ENCODE measurements at places on chromosomes 7 and 10. TPM values are rescaled to one million over a fixed set of nuclear protein-coding genes. Genes with fewer than 3 reads are reported as not detected.

Gene RADIL
- total RNA-seq = 2.0 TPM

Gene PNLIPRP1
- not detected for total RNA-seq

Gene CEP41
- 29.3 TPM for total RNA-seq

Gene TEX47
- total RNA-seq = not detected

Gene TMEM184A
- 8.6 TPM for total RNA-seq

Gene TAF5
- 7.7 TPM for total RNA-seq

Gene PIP
- total RNA-seq = not detected

Gene WNT2
- total RNA-seq = 0.33 TPM

Gene EBF3
- total RNA-seq = 0.38 TPM

Gene GIMAP4
- not detected for total RNA-seq

Gene CPXM2
- 0.18 TPM for total RNA-seq

- peaks cover 3% of the 10 kb centered on the region for H3K36me3 ChIP-seq
- DNase-seq = no peak
- H3K27ac ChIP-seq = no peak overlapping the region
Observed at GRCh38 chr10:101841826-101842225, 1.8 kb downstream of the KCNIP2 start.

DNA sequence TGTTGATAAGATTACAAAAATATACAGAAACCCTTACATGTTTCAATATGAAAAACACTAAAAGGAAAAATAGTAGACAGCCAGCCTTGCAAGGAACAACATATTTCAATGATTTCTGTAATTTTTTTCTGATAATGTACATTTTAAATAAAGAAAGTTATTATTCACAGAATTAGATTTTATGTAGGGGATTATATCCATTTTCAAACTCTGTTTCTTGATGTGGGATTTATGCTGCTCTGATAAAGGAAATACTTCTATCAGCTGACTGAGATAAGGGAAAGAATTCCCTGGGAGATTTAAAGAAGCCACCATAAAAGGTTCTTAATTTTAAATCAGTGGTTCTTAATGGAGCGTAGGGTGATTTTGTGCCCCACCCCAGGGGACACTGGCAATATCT is 180.4 kb downstream of the ADAM12 start:
- no peak for DNase-seq
- no peaks in the 10 kb centered on the region for H3K36me3 ChIP-seq
- H3K27ac ChIP-seq = no peak overlapping the region
- H3K4me3 ChIP-seq = no peak overlapping the region
- peaks cover 17% of the 10 kb centered on the region for H3K27me3 ChIP-seq

GRCh38 chr10:72274213-72274729 is 547 bp downstream of the DDIT4 start:
- no peaks in the 10 kb centered on the region for H3K27me3 ChIP-seq
- H3K4me1 ChIP-seq = peaks cover 34% of the 10 kb centered on the region
- peak overlapping the region; percentile 96 for H3K27ac ChIP-seq
- peak overlapping the region; percentile 85 for H3K4me3 ChIP-seq
- peak; percentile 26 for DNase-seq

GRCh38 chr10:92208736-92209135 is 82.1 kb downstream of the CPEB3 start:
- no peaks in the 10 kb centered on the region for H3K36me3 ChIP-seq
- H3K27me3 ChIP-seq = no peaks in the 10 kb centered on the region
- no peak for DNase-seq

DNA sequence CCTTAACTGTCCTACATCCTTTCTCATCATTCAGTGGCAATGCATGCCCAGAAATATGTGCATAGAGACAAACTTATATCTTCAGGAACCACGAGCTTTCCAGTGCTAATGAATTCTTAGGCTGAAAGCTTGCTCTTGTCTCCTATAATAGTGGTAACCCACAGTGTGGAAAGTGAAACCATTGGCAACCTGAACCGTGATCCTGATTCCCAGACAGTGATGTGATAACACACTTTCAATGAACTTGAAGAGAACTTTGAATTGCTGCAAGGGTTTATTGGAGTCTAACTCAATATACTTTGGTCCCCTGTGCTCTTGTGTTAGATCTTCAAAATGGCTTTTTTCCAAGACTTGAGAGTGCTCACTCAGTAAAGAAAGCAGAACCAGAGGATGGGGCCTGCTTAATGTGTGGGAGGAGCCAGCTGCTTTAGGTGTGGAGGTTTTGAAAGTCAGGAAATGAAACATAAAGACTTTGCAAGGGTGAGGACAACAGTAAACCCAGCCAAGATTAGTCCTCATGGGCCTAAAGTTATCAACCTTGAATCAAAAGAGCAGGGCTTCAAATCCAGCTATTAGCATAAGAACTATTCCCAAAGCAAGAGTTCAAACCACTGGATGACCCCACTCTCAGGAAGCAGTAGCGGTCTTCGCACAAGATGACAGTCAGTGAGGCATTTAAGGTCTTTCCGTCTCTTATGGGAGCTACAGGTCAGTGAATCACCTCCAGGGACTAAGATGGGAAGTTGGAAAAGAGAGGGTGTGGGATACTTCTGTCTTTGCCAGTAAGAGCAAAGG is 332.4 kb upstream of the NRP1 start:
- peaks cover 7% of the 10 kb centered on the region for H3K27me3 ChIP-seq
- H3K27ac ChIP-seq = no peak overlapping the region
- H3K36me3 ChIP-seq = peaks cover 1% of the 10 kb centered on the region
- no peak for DNase-seq
- H3K4me1 ChIP-seq = no peaks in the 10 kb centered on the region
- H3K4me3 ChIP-seq = no peak overlapping the region

DNA sequence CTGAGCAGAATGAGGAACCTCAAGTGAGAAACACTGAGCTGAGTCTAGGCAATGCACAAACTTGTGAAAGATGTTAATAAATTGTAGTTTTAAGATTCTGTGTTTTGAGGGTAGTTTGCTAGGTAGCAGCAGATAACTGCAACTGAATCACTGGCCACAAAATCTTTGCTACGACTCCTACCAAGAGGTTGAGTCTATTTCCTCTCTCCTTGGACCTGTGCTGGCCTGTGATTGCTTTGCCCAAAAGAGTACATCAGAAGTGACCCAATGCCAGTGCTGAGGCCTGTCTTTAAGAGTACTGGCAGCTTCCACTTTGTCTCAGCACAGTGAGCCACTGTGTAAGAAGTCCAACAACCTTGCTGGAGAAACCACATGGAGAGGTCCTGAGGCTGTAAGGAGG is 11.9 kb upstream of the TSPAN13 start:
- no peak for DNase-seq
- no peaks in the 10 kb centered on the region for H3K36me3 ChIP-seq
- peaks cover 9% of the 10 kb centered on the region for H3K4me1 ChIP-seq
- H3K27ac ChIP-seq = no peak overlapping the region
- no peak overlapping the region for H3K4me3 ChIP-seq

DNA sequence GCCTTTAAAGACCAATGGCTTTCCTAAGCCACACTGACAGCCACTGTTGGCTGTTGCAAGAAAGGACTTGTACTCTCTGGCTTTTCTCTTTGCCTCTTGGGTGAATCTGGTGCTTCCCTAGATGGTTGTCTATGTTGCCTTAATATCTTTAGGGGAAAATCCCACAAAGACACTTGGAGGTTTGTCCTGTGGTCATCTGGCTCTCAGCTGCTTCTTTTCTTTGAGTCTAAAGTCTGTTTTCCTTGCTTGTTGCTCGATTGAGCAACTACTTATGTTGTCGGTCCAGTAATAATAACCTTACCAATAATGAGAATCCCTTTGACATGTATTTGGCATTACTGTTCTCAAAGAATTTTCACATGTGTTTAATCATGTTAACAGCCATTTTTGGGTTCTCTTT is 537.6 kb downstream of the LRMDA start:
- no peak for DNase-seq
- H3K4me1 ChIP-seq = peaks cover 13% of the 10 kb centered on the region
- H3K4me3 ChIP-seq = no peak overlapping the region
- H3K27ac ChIP-seq = no peak overlapping the region

DNA sequence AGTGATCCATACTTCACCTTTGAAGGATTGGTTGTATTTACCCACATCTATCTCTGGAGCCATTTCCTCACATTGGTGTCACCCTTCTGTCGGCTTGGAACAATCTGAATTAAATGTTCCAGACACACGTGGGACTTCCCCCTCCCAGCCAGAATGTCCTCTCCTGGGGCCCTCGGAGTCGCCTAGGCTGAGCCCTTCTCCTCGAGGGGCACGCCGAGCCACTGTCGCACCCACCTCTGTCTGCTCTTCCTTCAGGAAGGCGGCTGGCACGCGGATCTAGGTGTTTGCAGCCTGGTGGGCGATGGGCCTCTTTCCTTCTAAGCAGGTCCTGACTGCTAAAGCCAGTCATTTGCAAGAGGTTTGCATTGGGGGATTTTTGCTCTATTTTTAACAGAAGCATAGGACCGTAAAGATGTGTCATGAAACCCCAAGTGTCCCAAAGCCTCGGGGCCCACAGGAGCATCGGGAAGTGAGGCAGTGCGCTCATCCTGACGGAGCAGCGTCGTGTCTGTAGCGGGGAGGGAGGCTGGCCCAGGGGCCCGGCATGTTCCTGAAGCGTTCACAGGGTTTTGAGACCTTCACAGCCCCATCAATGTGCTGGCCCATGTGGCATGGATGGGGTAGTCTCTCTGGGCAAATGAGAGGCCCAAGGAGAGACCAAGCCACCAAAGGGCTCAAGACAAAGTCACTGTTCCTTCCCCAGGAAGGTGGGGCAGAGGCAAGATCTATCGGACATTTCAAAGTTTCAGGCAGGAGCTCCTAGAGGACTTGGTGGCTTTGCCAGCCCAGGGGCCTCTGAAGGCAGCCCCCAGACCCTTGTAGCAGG is 86.7 kb downstream of the RGS10 start:
- H3K27me3 ChIP-seq = no peaks in the 10 kb centered on the region
- no peak for DNase-seq
- H3K4me3 ChIP-seq = no peak overlapping the region
- H3K27ac ChIP-seq = no peak overlapping the region
- H3K4me1 ChIP-seq = no peaks in the 10 kb centered on the region

DNA sequence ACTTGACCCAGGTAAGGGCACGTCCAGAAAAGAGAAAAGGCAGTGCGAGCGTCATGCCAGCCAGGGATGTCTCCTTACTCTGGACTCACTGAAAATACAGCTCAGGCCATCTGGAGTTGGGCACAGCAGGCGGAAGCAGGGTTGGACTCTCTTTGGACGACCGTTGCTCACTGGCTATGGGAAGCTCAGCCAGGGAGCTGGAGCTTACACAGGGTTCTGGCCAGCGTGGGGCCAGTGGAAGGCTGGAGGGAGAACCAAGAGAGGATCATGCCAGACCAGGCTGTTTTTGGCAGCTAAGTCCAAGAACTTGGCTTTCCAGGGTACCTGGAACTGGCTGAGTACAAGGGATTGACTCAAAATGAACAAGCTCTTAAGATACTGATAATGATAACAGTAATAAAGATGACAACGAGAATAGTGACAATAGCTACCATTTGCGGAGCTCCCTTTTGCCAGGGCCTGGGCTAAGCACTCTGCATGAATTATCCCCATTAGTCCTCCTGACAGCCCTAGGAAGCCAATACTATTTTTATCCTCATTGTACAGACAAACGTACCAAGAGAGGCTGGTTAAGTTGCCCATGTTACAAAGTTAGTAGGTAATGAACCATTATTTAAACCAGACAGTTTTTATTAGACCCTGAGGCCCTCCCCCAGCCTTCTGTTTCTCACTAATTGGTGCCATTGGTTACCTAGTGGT is 177.6 kb downstream of the PTPN20 start:
- no peak for DNase-seq
- no peak overlapping the region for H3K4me3 ChIP-seq
- no peaks in the 10 kb centered on the region for H3K4me1 ChIP-seq
- peaks cover 36% of the 10 kb centered on the region for H3K27me3 ChIP-seq
- H3K27ac ChIP-seq = no peak overlapping the region

DNA sequence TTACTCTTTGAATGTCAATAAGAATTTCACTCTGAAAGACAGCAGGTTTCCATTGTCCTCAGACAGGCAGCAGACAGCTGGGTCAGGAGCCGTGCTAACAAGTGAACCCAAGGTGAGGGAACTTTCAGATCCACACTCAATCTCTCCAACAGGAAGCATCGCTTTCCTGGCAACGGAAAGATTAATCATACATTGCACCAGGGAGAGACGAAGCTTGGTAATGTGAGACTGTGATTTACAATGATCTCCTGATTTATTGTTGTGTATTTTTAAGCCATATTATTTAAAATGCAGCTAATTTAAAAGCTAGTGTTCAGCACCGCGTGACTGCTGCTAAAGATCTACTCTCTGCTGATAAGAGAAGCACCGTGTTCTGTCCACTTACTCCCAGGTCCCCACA is 17.5 kb upstream of the NOM1 start:
- H3K27ac ChIP-seq = peak overlapping the region; percentile 67
- no peak overlapping the region for H3K4me3 ChIP-seq
- H3K36me3 ChIP-seq = no peaks in the 10 kb centered on the region
- H3K4me1 ChIP-seq = peaks cover 13% of the 10 kb centered on the region

- peaks cover 45% of the 10 kb centered on the region for H3K4me1 ChIP-seq
- H3K27ac ChIP-seq = peak overlapping the region; percentile 30
- no peaks in the 10 kb centered on the region for H3K27me3 ChIP-seq
- peaks cover 12% of the 10 kb centered on the region for H3K36me3 ChIP-seq
Observed at GRCh38 chr10:125048094-125048864, 106.4 kb downstream of the ZRANB1 start.

DNA sequence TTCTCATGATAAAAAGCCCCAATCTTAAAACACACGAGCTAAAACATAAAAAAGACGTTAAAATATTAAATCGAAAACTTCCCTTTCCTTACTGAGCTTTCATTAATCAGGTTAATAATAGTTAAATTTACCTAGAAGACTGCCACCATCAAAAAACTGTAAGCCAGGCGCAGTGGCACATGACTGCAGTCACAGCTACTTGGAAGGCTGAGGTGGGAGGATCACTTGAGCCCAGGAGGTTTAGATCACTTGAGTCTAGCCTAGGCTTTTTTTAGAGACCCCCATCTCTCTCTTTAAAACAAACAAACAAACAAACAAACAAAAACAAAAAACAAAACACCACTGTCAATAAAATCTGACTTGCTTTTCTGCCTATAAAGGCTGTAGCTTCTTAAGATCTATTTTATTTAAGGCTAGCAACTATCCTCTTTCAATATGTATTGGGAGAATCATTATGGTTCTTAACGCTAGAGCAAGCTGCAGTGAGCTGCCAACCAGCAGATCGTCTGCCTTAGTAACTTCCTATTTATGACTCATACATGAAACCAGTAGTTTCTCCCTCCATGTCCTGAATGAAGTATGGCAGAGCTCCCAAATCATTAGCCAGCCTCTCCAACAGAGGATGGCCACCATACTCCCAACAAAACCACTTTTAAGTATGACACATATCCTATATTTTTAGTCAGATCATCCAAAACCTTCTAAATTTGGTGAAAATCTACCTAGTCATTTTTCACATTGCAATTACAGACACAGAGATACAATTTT is 163.7 kb downstream of the SRPK2 start:
- H3K4me3 ChIP-seq = no peak overlapping the region
- DNase-seq = no peak
- H3K27me3 ChIP-seq = no peaks in the 10 kb centered on the region
- peaks cover 12% of the 10 kb centered on the region for H3K4me1 ChIP-seq
- no peak overlapping the region for H3K27ac ChIP-seq
- peaks cover 9% of the 10 kb centered on the region for H3K36me3 ChIP-seq

DNA sequence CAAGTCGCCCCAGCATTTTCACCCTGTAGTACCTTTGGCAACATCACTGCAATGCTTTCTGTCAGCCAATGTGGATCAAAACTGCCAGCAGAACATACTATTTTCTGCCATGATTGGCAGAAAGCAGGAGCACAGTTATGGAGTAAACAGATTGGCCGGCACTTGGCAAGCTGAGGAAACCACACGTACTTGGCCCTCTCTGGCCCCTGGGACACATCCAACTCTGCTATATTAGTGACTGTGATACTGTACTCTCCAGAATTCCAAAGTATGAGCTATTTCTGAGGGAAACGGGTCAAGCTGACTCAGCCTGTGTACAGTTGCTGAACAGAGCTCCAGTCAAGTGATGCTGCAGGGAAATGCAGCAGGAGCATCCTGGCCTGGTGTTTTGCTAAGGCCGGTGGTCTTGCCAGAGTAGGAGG is 39.8 kb upstream of the LANCL2 start:
- H3K27ac ChIP-seq = no peak overlapping the region
- H3K36me3 ChIP-seq = no peaks in the 10 kb centered on the region
- no peaks in the 10 kb centered on the region for H3K4me1 ChIP-seq
- no peak overlapping the region for H3K4me3 ChIP-seq
- DNase-seq = no peak
